Progenitor cell of endocrine pancreas (in vitro differentiated cells): ENCODE measurements at places on chromosomes 1 and 21. TPM values are rescaled to one million over a fixed set of nuclear protein-coding genes. Genes with fewer than 3 reads are reported as not detected.
A peak's percentile ranks its signal among the peaks of the same experiment; 100 is the strongest.

DNA sequence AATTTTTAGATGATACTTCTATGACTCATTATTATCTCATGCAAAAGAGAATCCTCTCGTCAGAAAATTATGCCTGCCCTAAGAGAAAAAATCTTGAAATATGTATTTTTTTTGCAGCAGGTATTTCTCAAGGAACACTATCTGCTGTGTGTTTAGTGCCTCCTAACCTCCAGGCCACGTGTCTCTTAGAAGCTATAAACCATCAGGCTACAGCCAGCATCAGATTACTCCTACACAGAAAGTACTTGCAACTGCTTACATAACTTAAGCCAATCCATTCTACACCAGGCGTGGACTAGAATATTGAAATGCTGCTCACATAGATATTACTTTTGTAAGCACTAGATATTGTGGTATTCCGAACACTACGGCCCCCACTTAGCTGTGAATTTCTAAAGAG, 933.4 kb downstream of the PLA2G4A start:
- DNase-seq: no peak

DNA sequence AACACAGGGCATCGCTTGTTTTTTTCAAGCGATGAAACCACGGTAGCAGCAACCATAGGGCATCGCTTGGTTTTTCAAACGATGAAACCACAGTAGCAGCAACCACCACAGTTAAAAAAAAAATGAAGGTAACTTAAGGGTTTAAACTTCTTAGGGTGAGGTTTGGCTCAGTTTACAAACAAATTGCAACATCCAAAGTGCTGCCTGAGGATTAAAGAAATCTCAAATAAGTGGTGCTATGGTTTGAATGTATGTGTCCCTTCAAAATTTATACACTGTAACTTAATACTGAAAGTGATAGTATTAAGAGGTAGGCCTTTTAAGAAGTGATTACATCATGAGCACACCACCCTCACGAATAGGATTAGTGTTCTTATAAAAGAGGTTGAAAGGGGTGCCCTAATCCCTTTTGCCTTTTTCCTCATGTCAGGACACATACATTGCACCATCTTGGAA, 6.4 kb upstream of the GBP5 start:
- DNase-seq: no peak

DNA sequence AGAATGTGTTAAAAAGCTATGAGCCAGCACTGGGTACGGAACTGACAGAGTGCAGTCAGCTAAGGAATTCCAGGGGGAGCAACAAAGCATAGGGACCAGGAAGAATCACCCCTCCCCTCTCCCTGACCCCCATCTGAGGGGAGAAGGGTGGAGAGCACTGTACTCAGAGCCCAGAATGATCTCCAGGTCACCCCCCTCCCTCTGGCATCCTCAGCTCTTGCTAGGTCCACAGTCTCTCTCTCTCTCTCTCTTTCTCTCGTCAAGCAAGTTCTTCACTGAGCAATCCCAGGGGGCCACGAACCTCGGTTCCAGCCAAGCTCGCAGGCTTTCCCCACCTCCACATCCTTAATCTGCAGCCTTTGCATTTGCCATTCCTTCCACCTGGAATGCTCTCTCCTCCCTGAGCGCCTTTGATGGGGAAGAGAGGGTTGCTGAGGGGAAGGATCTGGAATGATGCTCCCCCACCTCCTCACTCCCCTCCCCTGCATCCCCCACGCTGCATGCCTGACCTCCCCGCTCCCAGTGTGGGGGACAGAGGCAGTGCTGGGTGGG, 6.7 kb upstream of the WASF2 start:
- DNase-seq: no peak

DNA sequence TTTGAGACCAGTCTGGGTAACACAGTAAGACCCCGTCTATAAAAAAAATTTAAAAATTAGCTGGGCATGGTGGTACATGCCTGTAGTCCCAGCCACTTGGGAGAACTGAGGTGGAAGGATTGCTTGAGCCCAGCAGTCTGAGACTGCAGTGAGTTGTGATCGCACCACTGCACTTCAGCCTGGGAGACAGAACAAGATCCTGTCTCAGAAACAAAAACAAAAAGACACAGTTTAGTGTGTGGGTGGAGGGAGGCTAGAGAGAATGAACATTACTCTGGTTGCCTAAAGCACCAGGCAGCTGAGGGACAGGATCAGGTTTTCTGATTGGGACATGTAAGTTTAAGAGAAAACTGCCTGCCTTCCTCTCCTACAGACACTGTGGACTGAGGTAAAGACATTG, 42.3 kb downstream of the VAMP4 start:
- no peak for DNase-seq

- no peak for DNase-seq
Measured at GRCh38 chr1:87004857-87005256, 90.4 kb downstream of the HS2ST1 start.

- DNase-seq: no peak
Measured at GRCh38 chr1:51750729-51751128, 127.8 kb downstream of the NRDC start.

- no peak for DNase-seq
Measured at GRCh38 chr21:29056538-29057050, 16.9 kb downstream of the CCT8 start.

GRCh38 chr1:101142244-101142643, 94.6 kb upstream of the S1PR1 start:
- DNase-seq: no peak

- no peak for DNase-seq
Measured at GRCh38 chr1:42933060-42933586, 25.5 kb downstream of the SLC2A1 start.

DNA sequence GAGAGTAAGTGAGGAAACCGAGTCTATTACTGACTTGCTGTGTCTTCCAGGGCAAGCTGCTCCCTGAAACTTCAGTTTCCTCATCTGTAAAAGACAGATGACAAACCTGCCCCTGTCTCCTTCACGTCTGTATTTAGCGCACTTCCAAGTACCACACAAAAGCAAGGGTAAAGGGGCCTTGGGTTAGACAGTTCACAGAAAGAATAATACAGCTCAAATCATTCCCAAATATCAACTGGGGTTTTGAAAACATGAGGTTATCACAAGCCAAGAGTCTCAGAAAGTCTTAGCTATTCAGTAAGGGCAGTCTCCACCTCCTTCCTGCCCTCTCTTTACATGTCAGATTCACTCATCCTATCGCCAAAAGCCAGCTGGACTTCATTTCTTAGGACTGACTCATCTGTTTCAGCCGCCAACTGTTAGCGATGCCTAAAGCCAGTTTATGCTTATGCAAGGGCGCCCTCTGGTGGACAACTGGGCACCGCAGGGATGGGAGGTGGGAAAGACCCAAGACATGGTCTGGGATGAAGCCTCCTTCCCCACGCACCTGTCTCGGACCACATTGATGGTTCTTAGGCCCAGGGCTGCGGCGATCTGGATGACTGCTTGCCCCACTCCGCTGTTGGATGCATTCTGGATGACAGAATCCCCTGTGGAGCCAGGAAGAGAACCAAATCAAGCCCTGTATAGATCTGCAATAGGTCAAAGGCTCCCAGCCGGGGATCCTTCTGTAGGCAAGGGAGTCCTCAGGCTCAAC, 21.1 kb upstream of the SRSF4 start:
- peak; percentile 92 for DNase-seq

GRCh38 chr1:2803086-2803930, 1.8 kb upstream of the TTC34 start:
- DNase-seq: no peak

GRCh38 chr1:65059930-65060538, 88.0 kb upstream of the AK4 start:
- DNase-seq: no peak

- no peak for DNase-seq
Measured at GRCh38 chr1:15700508-15700907, 16.4 kb downstream of the PLEKHM2 start.

DNA sequence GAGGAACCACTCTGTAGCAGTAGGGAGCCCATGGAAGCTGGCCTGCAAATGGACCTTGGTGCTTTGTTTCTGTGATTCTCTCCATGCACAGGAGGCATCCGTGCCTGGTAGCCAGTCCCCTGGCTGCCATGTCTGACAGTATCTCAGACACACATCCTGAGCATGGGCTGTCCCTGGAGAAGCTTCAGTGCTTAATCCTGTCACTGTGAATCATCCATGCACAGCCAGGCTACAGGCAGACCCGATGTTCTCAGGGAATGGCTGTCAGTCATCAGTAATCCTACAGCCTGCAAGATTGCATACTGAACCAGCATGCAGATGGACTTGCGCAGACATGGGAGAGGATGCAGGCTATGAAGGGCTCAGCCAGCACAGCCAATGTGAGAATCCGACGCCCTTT, 606.3 kb upstream of the PLXNA2 start:
- DNase-seq: no peak

DNA sequence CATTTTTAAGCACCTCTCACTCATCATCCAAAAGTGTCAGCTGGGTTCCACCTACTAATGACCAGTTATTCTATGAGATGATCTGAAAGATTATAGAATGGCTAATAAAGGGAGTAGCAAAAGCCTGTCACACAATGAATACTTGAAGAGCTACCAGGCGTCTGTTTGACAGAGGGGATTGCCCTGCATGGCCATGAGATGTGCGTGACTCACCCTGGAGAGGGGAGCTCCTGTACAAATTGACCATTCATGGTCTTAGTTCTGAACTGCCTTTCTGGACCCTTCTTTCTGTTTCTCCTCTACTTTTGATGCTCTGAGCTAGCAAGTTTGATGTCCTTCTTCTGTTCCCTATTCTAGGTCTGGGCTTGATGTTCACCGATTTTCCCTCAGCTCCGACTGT, 85.2 kb upstream of the ABCD3 start:
- no peak for DNase-seq

DNA sequence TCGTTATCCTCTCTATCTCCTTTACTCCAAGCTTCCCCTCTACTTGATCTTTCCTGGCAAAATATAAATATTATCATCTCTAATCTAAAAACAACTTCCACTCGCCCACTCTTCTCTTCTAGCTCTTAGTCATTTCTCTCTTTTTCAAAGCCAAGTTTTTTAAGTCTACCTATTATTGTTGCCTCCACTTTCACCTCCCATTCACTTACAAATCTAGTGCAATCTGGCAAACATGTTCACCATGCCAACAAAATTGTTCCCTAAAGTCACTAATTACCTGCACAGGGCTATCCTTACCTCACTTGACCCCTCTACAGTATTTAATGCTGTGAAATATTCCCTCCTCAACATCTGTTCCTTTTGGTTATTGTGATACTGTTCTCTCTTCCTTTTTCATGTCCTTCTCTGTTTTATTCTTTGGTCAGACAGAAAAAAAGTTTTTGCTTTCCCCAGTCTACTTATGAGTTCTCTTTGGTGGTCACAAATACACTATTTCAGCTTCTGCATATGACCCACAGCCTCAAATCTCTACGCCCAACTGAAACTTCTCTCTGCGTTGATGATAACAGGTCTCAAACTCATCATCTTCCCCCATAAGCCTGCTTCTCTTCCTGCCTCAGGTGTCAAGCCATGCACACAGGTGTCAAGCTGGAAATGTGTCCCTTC, 31.9 kb upstream of the RAP1A start:
- DNase-seq: no peak

GRCh38 chr1:201946224-201946908, at the start of gene LMOD1:
Gene LMOD1 (minus strand): TSS chr1:201946548. CDS start chr1:201946340, 208 bp downstream.
- peak; percentile 69 for DNase-seq

DNA sequence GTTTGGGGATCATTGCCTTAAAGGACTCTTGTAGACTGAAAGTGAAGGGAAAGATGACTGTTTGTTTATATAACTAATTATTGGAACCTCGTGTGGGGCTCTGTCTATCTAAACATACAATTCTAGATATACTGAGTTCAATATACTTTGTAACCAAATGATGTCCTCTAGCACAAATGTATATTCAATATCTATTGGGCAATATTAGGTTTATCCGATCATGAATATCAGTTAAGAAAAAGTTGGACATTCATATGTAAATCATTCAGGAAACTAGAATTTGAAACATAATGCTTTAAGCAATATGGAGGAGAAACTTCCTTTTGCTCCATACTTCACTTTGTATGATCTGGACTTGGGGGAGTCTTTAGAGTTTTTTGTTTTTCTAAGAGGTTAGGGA, 8.9 kb upstream of the RC3H1 start:
- DNase-seq: no peak

TNFRSF1B gene
- total RNA-seq: not detected in 2 replicates

SYCP1 gene
- total RNA-seq: not detected in 2 replicates

GUCA2A gene
- not detected in 2 replicates for total RNA-seq

AIM2 gene
- total RNA-seq: 2.0 and 2.1 TPM in 2 replicates

DR1 gene
- 35.9 and 36.8 TPM in 2 replicates for total RNA-seq

OR10T2 gene
- total RNA-seq: not detected in 2 replicates

CASQ2 gene
- not detected in 2 replicates for total RNA-seq

S100A9 gene
- total RNA-seq: 0.91 and 0.95 TPM in 2 replicates

ARL8A gene
- total RNA-seq: 43.7 and 57.2 TPM in 2 replicates

LCE1F gene
- total RNA-seq: not detected in 2 replicates

OR2L3 gene
- not detected in 2 replicates for total RNA-seq

GJB4 gene
- total RNA-seq: not detected in 2 replicates
